ENCODE measurements at places on chromosomes 5 and 9. TPM values are rescaled to one million over a fixed set of nuclear protein-coding genes. Genes with fewer than 3 reads are reported as not detected.

The TAS2R1 gene
- total RNA-seq, result not detected

The CCDC187 gene
- not detected for total RNA-seq

The ALDOB gene
- total RNA-seq, result not detected

The TNFSF15 gene
- total RNA-seq, result 0.08 TPM

The IGIP gene
- 0.78 TPM for total RNA-seq

The AP3B1 gene
- 31.0 TPM for total RNA-seq

The CFAP77 gene
- 0.19 TPM for total RNA-seq

The KCNIP1 gene
- not detected for total RNA-seq

The INSL4 gene
- total RNA-seq, result 15.8 TPM

The C9orf153 gene
- not detected for total RNA-seq

The IFNA2 gene
- total RNA-seq, result not detected

The WNK2 gene
- total RNA-seq, result 5.9 TPM

The CDX1 gene
- not detected for total RNA-seq

The ZNF367 gene
- 5.6 TPM for total RNA-seq

The NRG2 gene
- 2.0 TPM for total RNA-seq

The TEK gene
- 0.05 TPM for total RNA-seq

The PLPP7 gene
- not detected for total RNA-seq

The ASS1 gene
- total RNA-seq, result 20.0 TPM

The SPATA31D4 gene
- not detected for total RNA-seq

The GNA14 gene
- not detected for total RNA-seq

The PCDHA13 gene
- not detected for total RNA-seq

The C5orf52 gene
- not detected for total RNA-seq

The PCDHB4 gene
- not detected for total RNA-seq

The GAPVD1 gene
- 12.2 TPM for total RNA-seq

The DBH gene
- not detected for total RNA-seq

The CATSPER3 gene
- 0.41 TPM for total RNA-seq

The ADRA1B gene
- total RNA-seq, result 20.0 TPM

The PRSS3 gene
- 12.6 TPM for total RNA-seq

The SMAD5 gene
- total RNA-seq, result 13.7 TPM

The LCN9 gene
- total RNA-seq, result not detected

The WNT8A gene
- not detected for total RNA-seq

The SPATA31E1 gene
- total RNA-seq, result not detected

The C6 gene
- total RNA-seq, result not detected

The HAPLN1 gene
- not detected for total RNA-seq

The TMEM161B gene
- 9.5 TPM for total RNA-seq

The PCDHGA10 gene
- total RNA-seq, result not detected

The IL4 gene
- total RNA-seq, result not detected

The PROB1 gene
- 0.20 TPM for total RNA-seq

The C9orf152 gene
- 0.07 TPM for total RNA-seq

The GABRA1 gene
- total RNA-seq, result not detected

The SLC34A3 gene
- 0.28 TPM for total RNA-seq
